Activated CD4-positive, alpha-beta T cell treated with anti-CD3 and anti-CD28 coated beads for 36 hours (primary cell): ENCODE measurements at places on chromosomes 6 and 20. TPM values are rescaled to one million over a fixed set of nuclear protein-coding genes. Genes with fewer than 3 reads are reported as not detected.
A peak's percentile ranks its signal among the peaks of the same experiment; 100 is the strongest.

DNA sequence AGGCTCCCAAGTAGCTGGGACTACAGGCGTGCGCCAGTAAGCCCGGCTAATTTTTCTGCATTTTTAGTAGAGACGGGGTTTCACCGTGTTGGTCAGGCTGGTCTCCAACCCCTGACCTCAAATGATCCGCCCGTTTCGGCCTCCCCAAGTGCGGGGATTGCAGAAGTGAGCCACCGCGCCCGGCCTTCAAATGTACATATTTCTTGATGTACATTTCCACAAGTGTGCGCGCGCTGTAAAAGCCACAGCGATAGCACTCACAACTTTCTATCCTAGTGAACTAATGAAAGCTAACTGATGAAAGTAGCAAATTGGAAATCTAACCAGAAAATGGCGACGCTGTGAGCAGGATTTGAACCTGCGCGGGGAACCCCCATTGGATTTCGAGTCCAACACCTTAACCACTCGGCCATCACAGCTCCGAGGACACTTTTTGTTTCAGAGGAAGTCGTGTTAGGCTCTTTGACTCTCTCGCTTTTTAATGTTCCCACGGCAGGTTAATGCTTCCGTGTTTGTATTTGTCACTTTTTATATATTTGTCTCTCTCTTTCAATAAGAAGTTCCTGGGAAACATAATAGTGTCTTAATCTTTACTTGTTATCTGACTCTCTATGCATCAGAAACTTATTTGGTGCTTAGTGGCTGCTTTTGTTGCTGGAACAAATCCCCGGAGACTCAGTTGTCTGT is 199.4 kb upstream of the ZNF184 start:
- peak; percentile 71 for DNase-seq

DNA sequence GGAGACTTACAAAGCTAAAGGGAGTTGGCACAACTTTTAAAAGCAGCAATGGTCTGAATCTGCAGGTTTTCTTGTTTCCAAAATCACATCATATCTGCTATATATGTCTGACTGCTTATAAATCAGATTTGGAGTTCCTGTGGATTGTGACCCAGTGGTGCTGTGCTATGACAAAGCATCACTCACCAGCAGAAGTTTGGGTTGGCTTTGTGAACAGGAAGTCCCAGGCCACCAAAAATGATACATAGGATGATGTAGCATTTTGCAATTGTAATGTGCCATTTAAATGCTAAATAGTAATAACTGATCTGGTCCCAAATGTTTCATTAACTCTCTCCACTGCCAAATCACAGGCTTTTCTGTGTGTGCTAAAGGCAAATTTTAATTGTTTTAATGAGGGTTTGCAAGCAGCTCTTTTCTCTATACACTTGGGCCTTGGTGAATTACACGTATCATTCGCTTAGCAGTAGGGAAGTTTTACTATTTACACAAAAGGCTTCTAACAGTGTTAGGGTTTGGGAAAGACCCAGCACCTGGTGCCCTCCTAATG is 60.8 kb downstream of the SYNDIG1 start:
- no peak for DNase-seq

DNA sequence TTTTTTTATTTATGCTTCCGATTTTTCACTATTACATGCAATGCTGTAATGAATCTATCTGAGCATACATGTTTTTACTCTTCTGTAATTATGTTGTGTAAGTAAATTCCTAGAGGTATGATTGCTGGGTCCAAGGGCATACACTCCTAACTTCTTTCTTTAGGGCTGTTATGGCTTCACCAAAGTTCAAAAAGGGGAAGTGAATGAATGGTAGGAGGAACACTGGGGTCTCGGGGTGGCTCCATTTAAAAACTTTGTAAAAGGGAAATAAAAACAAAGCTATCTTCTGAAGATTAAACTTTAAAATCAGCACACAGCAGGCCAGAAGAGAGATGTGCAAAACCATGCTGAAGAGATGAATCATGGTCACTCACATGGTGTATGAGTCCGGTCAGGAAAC is 289.1 kb upstream of the SUPT3H start:
- no peak for DNase-seq

GRCh38 chr6:14348389-14348788 is 230.8 kb downstream of the CD83 start:
- DNase-seq: no peak

- no peak for DNase-seq
Observed at GRCh38 chr6:158860279-158860865, 41.2 kb upstream of the EZR start.

GRCh38 chr20:13002251-13002650 is 6.5 kb upstream of the SPTLC3 start:
- no peak for DNase-seq

GRCh38 chr6:166772518-166772917 is 145.5 kb upstream of the RPS6KA2 start:
- peak; percentile 20 for DNase-seq

- peak; percentile 80 for DNase-seq
Observed at GRCh38 chr6:167826230-167826895, 348 bp upstream of the AFDN start.

Gene SPDEF
- not detected for total RNA-seq
